Effector CD4-positive, alpha-beta T cell (primary cell): ENCODE measurements at places on chromosomes 6 and 20.

GRCh38 chr20:10297684-10298240 lies 79.1 kb downstream of the SNAP25 start:
- DNase-seq = no peak

GRCh38 chr6:166989427-166990032 lies 9.7 kb upstream of the CEP43 start:
- peak; percentile 47 for DNase-seq

DNA sequence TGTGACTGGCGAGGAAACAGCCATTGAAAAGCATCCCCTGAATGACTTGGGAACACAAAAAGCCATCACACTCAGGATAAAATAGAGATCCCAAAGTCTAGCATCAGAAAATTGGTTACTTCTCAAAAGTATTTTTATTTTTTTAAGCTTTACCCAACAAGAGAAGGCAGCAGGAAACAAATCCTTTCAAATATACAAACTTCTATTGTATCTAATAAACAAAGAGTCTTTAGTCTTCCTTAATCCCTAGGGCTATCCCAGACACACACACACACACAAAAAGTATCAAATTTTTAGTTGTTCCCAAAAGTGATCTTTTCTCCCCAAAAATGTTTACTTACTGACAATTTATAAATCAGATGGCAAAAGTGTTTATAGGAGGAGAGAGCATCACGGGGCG lies 33.2 kb upstream of the MARCKS start:
- no peak for DNase-seq

DNA sequence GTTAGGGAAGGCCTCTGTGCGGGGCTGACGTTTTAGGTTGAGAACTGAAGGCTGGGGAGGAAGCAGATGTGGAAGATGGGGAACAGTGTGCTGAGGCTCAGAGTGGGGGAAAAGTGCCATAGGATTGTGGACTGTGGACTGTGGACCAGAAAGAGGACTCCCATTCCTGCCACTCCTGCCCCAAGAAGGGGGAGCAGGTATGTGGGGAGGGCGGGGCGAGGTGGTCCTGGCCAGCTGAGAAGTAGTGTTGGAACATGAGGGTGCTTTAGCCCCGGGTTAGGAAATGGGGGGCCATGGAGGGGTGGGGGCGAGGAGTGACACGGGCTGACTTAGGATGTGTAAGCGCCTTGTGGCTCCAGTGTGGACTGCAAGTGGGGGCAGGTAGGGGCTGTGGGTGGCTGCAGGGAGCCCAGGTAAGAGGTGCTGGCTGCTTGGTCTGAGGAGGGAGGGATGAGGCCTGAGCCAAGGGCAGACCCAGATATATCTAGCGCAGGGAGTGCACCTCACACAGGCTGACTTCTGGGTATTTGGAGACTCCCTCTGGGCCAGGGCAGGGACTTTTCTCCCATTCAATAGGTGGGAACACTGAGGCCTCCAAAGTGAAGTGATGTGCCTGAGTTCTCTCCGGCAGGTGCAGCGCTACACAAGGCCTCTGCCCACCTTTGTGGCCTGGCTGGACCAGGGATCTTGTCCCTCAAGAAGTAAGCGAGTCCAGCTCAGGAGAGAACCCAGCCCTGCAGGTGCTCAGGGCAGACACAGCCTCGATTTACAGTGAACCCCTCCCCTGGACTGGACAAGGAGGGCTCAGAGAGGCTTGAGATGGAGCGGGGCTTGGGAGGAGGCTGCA lies 76.6 kb upstream of the TOX2 start:
- DNase-seq = no peak

DNA sequence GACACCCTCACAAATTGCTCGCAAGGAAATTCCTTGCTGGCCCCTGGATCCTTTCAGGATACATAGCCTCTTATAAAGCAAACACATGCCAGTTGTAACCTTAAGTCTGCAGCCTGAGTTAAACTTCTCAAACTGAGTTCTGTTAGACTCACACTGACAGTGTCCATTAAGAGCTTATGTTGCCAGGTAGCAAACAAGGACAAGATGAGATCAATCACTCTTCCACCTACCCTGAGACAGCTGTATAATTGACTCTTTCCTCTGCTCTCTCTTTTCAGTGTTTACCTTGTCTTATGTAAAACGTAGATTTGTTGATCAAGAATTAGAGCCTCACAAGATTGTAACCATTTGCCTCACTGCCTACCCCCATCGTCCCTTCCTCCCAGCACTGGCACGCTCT lies 359.8 kb downstream of the EPM2A start:
- DNase-seq = no peak

DNA sequence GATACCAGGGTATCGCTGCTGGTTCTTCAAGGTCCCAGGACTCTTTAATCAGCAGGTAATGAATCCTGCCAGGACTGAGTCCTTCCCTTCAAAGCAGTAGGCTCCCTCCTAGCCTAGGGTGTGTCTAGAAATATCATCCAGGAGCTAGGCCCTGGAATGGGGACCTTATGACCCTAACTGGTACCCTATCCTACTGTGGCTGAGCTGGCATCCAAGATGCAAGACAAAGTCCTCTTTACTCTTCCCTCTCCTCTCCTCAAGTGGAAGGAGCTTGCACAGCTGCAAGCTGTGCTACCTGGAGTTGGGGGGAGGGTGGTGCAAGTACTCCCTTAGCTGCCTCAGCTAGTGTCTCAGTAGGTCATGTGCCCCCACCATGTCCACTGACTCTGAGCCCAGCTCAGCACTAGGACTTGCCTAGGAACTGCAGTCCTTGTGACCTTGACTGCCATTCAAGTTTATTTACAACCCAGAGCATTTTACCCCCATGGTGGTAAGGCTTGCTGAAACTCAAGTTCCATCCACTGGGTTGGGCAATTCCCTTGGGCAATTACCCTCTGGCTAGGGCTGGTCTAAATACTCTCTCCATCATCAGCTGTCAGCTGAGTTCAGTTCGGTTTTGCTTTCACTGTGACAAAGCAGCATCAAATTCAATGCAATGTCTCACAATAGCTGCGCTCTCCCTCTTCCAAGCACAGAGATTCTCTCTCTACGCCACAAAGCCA lies 48.4 kb upstream of the TOP1 start:
- no peak for DNase-seq

DNA sequence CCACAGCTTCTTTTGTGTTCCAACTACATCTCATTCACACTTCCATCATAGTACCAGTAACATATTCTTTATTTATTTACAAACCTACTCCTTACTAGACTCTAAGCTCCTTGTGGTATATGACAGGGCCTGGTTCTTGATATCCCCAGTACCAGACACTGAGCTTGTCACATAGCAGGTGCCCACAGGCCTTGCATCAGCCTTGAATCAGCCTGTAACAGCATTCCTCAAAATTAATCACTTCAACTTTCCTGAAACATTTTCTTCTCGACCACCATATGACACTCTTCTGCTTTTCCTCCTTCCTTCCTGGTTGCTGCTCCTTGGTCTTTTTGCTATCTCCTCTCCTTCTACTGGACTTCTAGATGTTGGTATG lies 24.7 kb upstream of the SRPK1 start:
- no peak for DNase-seq

DNA sequence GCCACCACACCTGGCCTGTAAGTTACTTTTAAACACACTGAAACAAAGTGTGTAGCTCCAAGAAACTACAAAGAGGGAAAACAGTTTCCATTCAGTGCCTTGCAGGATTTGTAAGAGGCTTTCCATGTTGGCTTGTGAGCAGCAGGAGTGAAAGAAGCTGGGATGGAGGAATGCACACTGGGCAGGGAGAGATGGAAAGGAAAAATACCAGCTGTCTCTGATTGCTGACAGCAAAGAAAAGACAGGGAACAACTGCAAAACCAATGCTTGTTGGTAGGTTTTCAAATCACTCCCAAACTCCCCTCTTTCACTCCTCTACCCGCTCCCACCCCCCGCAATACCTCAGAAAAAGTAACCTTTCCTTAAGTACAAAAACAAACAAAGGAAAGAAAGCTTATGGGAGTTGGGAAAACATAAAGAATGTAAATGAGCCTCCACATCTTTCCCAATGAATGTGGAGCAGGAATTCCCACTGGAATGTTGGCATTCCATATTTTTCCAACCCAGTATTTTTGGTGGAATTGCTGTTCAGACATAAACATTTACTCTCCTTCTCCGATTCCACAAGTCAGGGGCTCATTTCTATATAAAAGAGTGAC lies 166.1 kb downstream of the THBS2 start:
- no peak for DNase-seq

GRCh38 chr20:20549704-20550103 lies 162.7 kb downstream of the RALGAPA2 start:
- no peak for DNase-seq

GRCh38 chr6:90795078-90795477 lies 208.2 kb upstream of the MAP3K7 start:
- no peak for DNase-seq

DNA sequence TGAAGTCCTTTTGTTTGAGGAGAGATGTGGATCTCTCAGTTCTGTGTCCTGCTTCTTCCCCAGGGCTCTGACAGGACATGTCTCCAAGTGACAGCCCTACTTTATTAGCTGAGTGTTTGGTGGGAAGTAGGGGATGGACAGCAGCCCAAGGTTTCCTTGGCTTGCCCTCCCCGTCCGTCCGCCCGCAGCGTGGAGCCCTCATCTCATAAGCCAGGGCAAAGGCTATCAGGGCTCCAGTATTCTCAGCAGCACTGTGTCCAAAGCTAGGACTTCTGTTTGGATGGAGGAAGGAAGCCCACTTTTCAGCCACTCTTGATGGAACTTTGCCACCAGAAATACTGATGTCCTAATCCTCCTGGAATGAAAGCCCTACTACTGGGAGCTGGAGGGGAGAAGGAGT lies 13.6 kb downstream of the CDC5L start:
- no peak for DNase-seq

GRCh38 chr6:131459005-131459404 lies 114.0 kb upstream of the ARG1 start:
- DNase-seq = no peak
